ENCODE measurements at places on chromosomes 7 and 10.

- DNase-seq: no peak
Measured at GRCh38 chr10:70084189-70084588, 31.5 kb downstream of the MACROH2A2 start.

- DNase-seq: no peak
Measured at GRCh38 chr10:97481071-97481470, 17.2 kb downstream of the MMS19 start.

- DNase-seq: peak; percentile 40
Measured at GRCh38 chr7:36526863-36527548, 137.3 kb downstream of the ANLN start.

DNA sequence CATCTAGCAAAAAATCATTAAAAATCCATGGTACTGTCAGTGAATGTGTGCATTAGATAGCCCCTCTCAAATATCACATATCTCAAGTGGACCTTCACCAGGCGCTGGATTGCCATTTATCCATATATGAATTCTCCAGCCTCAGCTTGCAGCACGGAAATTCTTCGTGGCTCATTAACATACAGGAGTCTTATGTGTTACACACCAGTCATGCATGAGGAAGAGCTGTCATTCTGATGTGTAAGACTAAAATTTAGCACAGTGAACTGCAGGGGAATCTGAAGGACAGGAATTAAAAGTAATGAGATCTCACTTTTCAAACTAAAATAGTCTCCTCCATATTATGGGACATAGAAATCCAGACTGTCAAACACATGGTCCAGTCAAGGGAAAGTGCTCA, 542.4 kb upstream of the DPP6 start:
- no peak for DNase-seq

DNA sequence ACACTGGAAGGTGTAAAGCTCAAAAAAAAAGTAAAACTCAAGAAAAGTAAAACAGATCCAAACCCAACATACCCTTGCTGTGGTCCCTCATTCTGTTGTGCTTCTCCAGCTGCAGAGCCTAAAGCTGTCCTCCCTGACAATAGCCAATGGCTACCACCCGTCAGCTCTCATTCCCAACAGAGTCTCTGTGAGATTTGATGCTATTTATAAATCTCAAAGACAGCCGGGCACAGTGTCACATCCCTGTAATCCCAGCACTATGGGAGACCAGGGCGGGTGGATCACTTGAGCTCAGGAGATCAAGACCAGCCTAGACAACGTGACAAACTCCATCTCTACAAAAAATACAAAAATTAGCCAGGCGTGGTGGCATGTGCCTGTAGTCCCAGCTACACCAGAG, 116.0 kb downstream of the KMT2E start:
- DNase-seq: no peak

DNA sequence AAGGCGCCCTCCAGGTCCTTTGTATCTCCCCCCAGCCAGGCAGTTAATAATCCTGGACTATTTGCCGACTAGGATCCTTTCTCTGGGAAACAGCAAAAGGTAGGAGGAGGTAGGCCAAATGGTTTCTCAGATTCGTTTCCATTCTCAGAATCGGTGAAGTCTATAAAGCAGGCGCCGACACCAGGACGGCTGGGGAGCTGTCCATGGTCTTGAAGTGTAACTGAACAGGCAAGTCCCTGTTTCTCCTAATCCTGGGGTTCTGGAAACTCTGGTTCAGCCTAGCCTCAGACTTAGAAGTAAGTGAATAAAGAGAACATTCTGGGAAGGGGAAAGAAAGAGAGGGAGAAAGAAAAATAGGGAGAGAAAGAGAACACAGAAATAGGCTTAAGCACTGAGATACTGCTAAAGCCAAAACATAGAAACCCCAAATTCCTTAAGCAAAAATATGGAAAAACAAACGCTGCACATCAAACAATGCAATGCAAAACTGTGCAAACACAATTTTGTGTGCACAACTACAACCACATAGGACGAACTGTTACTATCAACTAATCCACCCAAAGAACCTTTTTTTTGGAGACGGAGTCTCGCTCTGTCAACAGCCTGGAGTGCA, 11.1 kb upstream of the INA start:
- peak; percentile 65 for DNase-seq

GRCh38 chr7:139118805-139119485, 9.4 kb upstream of the ZC3HAV1 start:
- no peak for DNase-seq

- peak; percentile 57 for DNase-seq
Measured at GRCh38 chr7:100691676-100692577, 2.1 kb downstream of the GIGYF1 start.
